Fibroblast of pulmonary artery (primary cell): ENCODE measurements at places on chromosomes 6 and 20.

- DNase-seq = peak; percentile 95
These were observed at the start of gene ULBP3 for GRCh38 chr6:150068720-150069648. Gene ULBP3, minus strand, starts transcription at chr6:150069121. Its CDS starts 55 bp downstream, at chr6:150069066.

GRCh38 chr20:62508641-62509051 is 32.9 kb upstream of the GATA5 start:
- no peak for DNase-seq

DNA sequence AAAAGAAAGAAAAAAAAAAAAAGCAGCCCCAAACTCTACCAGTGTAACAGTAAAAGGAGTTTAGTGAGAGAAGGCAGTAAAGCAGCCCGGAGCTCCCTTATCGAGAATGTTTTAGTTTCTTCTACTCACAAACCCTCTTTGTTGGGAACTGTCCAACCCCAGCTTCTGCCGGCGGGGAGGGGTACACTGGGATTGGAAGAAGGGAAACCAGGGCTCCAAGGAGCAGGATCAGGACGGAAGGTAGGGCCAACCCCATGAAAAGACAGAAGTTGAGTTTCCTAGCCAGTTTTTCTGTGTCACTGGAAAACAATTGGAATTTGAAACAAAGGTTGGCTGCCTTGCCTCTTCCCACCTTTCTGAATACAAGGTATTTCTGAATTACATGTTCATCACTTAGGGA is 66.0 kb downstream of the KIZ start:
- peak; percentile 20 for DNase-seq

- no peak for DNase-seq
These were observed 298.7 kb downstream of the TSHZ2 start for GRCh38 chr20:53270792-53271375.

DNA sequence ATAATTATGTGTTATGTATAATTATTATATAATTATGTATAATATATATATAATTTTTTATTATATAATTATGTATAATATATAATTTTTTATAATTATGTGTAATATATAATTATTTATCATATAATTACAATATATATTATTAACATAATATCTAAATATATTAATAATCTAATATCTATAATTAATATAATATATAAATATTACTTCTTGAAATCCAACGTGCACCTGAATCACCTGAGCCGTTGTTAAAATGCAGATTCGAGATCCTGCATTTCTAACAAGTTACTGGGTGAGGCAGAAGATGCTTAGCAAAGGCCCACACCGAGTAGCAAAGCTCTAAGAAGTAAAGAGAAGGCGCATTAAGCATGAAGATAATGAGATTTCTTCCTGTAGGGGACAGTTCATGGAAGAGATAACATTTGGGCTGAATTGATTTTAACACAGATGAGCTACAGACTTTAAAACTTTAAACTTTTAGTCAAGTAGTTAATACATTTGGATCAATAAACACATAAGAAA is 406.4 kb upstream of the PLCB4 start:
- DNase-seq = no peak

- DNase-seq = no peak
These were observed 7.5 kb downstream of the FERMT1 start for GRCh38 chr20:6115221-6115895.

GRCh38 chr6:684831-685636 is 7.9 kb downstream of the EXOC2 start:
- peak; percentile 57 for DNase-seq

GRCh38 chr6:86712039-86712438 is 225.3 kb upstream of the HTR1E start:
- no peak for DNase-seq

DNA sequence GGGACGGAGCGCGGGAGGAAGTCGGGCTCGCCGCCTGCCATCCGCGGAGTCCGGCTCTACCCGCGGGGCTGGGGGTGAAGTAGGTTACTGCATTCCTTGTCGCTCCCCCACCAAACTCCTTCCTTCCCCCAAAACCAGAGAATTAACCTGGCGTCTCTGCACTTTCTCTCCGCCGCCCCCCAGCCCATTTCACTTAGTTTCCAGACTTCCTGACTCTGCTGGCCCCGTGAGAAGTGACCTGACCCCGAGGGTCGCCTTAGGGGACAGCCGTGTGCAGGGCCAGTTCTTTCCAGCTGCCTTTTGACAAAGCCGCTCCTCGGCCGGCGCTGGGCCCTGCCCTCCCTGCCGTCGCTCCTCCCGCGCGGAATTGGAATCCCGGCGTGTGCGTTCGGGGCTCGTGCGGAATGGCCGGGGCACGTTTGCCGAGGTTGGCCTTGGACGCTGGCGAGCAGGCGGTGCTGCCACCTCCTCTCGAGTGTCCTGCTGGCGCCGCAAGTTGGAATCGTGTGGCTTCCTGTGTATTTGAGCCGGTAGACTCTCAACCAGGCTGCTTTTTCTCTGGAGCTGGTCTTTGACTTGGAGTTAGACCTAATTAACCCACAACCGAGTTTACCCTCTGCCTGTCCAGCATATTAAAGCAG is 650 bp downstream of the DCBLD1 start:
- DNase-seq = peak; percentile 52

DNA sequence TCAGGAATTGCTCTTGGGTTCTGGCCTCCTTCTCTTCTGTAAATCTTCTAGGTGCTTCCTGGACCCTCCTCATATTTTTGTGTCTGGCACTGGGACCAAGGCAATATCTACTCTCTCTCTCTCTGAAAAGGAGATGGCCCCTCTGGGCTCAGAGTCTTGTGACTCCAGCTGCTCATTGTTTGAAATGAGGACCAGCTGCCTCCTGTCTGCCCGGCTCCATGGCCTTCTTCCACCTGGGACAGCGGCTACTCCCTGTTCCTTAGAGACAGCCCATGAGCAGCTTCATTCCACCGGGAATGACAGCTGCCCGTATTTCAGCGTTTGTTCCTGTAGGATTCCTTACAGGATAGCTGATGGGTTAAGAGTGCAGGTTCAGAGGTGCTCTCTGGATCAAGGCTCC is 2.9 kb downstream of the TGM3 start:
- DNase-seq = no peak

GRCh38 chr20:42366626-42367025 is 748.4 kb upstream of the CHD6 start:
- DNase-seq = no peak

DNA sequence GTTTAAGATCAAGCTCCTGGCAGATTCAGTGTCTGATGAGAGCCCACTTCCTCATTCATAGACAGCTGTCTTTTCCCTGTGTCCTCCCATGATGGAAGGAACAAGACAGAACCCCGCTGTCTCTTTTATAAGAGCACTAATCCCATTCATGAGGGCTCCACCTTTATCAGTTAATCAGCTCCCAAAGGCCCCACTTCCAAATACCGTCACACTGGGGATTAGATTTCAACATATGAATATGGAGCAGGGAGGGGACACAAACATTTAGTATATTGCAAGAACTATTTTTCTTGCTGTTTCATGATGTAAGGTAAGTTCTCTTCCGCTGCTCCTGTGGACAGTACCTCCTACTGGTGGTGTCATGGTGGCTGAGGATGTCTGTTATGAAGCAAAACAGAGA is 158.3 kb upstream of the IRAK1BP1 start:
- no peak for DNase-seq

DNA sequence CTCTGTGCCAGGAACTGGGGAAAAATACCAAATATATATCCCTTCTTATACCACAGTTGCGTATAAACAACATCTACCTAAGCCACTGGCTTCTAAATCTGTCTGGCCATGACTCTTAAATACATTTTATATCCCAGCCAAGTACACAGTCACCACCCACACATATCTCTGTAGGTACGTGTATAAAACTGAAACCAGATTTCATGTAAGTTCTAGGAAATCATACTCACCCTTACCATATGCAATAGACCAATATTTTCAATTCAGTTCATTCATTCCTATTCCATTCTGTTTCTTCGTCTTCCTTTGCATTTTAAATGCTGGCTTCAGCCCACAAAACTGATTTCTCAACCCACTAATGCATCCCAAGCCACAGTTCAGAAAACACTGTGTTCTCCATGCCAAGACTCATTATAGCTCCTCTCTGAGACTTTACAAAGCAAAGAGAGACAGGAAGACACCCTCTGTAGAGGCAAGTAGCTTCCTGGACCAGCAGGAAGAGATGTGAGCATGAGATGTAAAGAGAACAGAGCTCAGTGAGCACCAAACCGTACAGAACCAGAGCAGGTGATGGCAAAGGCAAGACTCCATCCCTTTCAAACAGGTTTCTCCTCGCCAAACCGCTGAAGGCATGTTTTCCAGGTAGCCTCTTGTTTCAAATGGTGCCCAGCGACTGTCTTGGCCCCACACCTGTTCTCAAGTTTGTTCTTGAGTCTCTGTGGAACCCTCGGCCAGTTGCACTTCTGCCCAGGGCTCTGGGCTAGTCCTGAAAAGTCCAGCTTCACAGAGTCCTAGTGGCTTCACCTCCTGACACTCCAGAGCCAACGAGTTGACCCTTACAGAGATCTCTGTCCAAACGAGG is 18.7 kb downstream of the FAM50B start:
- peak; percentile 53 for DNase-seq

DNA sequence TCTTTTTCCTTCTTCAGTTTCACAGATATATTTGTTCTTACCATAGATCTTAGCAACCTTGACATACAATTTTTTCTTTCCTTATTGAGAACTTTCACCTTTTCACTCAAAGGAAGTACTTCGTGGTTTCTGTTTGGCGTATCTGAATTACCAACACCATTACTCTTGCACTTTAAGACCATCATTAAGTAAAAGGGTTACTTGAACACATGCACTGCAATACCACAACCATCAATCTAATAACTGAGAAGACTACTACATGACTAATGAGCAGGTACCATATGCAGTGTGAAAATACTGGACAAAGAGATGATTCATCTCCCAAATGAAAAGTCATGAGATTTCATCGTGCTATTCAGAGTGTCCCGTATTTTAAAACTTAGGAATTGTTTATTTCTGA is 21.7 kb upstream of the SENP6 start:
- DNase-seq = no peak

GRCh38 chr6:142787422-142787821 is 157.6 kb downstream of the HIVEP2 start:
- DNase-seq = no peak

GRCh38 chr20:33719277-33719988 is 677 bp downstream of the PXMP4 start:
- no peak for DNase-seq

GRCh38 chr6:36319436-36319762 is 17.3 kb downstream of the BNIP5 start:
- DNase-seq = no peak

DNA sequence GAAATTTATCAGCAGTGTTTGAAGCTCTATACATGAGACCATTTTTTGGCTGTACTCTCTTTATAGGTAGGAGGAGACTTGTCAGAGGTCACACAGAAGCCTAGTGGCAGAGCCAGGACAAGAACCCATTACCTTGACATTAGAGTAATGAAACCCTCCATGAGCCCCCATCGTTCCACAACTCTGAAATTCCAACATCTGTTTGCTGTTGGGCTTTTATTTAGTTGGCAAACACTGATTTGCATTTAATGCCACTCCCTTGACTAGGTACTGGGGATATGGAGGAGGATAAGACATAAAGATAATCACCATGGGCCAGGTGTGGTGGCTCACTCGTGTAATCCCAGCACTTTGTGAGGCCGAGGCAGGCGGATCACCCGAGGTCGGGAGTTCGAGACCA is 1.6 kb downstream of the GSS start:
- DNase-seq = no peak

DNA sequence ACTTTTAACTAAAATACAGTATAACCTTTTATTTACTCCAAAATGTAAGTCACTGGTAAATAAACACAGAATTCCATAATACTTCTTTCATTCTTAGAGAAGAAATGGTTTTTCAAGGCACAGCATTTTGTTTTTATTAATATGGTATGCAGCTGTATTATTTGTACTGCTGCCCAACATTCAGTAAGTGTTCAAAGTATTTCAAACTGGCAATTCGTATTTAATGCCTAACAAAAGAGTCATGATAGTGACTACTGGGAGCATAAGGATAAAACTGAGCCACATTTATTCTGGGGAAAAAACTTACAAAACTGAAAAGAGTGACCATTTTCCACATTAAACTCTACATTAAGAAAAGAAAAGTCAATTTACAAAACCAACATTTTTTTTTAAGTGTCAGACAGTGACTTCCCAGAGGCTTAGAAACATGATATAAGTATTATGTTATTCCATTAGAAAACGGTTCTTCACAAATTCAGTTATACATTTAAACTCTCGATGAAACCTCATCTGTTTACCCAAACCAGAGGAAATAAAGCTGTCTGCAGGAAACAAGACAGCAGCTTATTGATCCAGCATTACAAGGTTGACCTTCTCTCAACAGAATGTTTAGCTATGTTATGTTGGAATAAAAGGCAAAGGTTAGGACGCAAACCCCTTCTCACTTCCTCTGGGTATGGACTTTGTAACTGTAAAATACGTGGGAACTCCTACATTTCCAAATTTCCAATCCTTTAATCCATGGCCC is 24.3 kb downstream of the EPB41L2 start:
- peak; percentile 31 for DNase-seq

DNA sequence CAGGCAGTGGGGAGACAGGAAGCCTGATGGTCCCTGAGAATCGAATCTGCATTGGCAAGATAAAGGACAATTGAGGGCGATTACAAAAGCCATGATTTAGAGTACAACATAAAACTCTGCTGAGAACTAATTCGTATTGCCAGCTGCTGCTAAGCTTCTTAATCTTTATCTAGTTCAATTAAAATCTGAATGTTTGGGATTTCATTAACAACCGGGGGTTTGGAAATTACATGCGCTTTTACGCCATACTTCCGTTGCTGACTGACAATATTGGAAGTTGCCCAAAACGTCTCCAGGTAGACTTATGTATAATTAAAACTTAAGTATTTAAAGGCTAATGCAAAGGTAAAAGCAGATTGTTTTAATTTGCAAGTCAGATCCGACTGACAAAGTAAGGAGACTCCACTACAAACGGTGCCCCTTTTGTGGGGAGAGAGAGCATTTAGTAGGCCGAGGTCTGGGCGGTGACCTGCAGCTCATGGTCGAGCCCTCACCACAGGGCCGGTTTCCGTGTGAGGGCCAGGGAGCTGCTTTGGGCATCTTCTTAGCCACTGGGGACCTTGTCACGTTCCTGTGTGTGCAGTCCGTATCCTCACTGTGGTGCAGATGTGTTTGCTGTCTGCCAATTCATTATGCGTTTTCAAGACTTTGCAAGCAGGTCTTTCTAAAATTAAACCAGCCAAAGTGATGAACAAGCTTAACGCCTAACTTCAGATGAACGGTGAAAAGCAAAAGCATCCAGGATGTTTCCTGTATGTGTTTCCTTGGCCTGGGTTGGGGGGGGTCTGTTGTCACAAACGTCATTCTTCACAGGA is 49.9 kb downstream of the CDH4 start:
- no peak for DNase-seq

DNA sequence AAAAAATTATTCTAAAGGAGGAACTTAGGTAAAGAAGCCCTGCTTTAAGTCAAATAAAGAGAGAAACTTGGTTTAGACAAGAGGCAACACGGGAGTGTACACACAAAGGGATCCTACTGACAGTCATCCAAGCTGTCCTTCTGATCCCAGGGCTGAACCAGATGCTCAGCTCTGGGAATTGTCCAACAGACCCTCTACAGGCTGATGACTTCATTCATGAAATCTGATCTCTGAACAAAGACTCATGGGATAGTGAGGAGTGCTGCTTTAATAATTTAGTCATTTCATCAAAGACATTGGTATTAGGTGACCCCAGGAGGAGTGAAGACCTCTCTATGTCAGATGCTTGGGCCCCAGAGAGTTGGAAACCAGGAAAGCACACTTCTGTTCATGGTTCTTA is 65.6 kb upstream of the ARMH2 start:
- DNase-seq = peak; percentile 28
